Activated CD8-positive, alpha-beta T cell treated with anti-CD3 and anti-CD28 coated beads, Interleukin-2, amount 10 ng/mL, durations not matched to agents 7 days and 5 days (primary cell): ENCODE measurements at places on chromosomes 1 and 21.

GRCh38 chr21:45595574-45596295, 47.8 kb upstream of the PCBP3 start:
- DNase-seq, result no peak

DNA sequence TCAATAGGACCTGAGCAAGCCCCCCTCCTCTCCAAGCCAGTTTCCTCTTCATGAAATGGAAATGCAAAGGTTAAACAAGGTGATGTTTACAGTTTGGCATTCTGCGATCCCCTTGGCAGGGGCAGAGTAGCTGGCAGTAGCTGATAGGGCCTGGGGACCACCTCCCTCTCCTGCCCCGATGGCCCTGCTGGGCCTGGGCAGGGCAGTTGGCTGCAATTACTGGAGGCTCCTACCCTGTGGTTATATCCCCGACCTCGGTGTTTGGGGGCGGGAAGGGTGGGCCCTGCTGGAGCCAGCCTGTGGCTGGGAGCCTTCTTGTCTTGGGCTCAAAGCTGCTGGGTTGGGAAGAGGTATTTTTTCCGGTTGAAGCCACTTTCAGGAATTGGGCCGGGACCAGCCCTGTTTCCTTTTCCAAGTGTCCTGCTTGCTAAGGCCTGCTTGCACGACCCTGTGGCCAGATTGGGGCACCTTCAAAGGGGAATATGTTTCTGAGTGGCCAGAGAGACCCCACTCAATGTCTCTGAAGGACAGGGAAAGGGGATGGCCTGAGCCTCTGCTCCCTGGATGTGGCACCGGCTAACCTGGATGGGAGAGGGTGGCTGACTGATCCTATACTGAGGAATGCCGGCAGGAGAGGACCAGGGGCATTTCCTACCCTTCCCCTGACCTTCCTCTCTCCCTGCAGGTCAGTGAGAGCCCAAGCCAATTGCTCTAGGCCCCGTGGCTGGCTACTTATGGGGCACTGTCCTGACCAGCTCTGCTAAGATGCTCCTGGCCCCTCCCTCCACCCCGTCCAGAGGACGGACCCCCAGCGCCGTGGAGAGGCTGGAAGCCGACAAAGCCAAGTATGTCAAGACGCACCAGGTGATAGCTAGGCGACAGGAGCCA, 1.9 kb downstream of the FAM110D start:
- no peak for DNase-seq

DNA sequence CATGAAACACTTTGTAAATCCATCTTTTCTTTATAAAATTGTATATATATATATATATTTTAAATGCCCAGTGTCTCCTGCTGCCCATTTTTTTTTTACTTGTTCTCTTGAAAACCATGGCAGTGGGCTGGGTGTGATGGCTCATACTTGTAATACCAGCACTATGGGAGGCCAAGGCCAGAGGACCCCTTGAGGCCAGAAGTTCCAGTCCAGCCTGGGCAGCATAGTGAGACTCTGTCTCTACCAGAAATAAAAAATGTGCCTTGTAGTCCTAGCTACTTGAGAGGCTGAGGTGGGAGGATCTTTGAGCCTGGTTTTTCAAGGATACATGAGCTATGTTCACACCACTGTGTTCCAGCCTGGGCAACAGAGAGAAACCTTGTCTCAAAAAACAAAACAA, 62.2 kb downstream of the HS2ST1 start:
- no peak for DNase-seq

DNA sequence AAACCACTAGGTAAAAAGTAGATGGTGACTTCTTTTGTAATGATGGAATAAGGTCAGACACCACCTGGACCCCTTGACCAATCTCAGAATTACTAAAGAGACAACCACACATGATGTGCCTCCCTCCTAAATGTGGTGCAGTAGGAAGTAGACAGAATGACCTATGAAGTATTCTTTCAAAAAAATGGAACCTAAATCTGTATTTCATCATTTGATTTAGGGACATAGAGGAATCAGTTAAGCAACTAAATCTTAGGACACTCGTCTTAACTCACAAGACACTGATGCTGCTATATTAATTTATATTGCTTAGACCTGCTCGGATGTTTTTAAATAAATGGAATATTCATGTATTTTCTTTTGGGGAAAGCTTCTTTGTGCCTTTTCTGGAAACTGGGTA, 80.9 kb upstream of the IRF2BP2 start:
- no peak for DNase-seq

DNA sequence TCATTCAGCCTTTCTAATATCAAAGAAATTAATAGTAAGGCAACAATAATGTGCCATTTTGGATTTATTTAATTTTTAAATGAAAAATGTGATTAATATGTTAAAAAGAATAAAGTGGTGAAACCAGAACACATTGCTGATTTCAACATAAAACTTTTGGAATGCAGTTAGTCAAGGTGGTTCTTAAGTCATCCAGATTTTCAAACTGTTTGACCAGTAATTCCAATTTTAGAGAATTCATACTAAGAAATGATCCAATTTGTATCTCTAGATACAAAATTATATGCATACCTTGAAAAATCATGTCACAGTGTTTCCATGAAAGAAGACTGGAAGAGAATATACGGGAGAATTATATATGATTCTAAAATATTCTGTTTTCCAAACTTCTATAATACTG, 54.2 kb upstream of the MCOLN3 start:
- no peak for DNase-seq

GRCh38 chr1:5658340-5659316, 333.6 kb downstream of the NPHP4 start:
- no peak for DNase-seq

DNA sequence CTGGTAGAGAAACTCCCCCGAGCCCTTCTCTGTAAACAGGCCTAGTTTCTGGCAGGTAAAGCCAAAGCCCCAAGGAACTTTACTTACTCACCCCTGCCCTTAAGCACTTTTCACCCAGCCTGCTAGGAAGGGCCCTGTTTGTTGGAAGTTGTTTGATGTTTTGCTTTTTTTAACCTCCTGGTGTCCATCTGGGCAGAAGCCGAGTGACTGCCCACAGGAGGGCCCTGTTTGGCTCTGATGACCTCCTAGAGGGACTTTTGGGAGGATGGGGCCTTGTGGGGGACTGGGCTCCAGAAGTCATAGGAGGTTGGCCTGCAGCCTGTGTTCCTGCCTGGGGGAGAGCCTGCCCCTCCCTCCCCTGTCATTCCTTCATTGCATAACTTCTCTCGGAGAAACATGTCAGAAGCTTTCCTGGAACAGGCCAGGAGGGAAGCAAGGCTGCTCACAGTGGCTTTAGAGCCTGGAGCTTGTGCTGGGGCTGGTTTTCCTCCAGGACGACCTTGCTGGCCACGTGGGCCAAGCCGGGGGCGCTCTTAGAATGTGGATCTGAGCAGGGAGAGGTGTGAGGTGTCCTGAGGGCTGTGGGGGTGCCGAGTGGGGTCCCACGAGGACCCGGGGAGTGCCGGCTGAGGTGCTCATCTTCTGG, 33.9 kb downstream of the COQ8A start:
- DNase-seq, result no peak
